CD8-positive, alpha-beta T cell (primary cell): ENCODE measurements at places on chromosomes 5 and 9.

DNA sequence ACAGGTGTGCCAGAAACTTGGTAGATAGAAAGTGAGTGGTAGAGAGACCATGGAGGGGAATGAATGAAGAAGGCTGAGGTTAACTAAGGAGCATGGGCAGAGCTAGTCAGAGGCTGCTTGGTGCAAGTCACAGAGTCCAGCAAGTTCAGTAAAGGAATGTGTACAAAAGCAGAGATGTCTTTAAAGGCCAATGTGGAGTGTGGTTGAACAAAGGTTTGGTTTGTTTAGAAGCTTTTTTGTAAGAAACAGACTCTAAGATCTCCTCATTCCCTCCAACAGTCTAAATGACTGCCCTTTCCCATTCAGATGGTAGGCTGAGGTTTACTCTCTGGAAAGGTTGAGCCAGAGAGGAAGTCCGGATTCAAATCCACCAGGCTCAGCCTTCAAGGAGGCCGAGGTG lies 84.2 kb downstream of the TNC start:
- no peak for DNase-seq

DNA sequence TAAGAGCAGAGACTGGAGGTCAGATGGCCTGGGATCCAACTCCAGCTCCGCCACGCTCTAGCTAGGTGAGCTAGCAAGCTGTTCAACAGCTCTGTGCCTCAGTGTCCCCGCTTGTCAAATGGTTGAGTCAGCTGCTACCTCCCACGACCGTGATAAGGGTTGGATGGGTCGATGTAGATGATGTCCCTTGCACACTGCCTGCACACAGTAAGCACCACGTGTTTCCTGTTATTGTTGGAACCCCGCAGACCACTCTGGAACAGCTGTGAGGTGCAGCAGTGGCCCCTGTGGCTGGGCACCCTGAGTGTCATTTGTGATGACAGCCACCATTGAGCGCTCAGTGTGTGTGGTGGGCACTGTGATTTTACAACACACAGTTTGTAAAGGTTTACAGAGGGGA lies 54.0 kb upstream of the CTSL start:
- no peak for DNase-seq

- no peak for DNase-seq
Measured at GRCh38 chr9:127535834-127536233, 76.2 kb upstream of the STXBP1 start.

DNA sequence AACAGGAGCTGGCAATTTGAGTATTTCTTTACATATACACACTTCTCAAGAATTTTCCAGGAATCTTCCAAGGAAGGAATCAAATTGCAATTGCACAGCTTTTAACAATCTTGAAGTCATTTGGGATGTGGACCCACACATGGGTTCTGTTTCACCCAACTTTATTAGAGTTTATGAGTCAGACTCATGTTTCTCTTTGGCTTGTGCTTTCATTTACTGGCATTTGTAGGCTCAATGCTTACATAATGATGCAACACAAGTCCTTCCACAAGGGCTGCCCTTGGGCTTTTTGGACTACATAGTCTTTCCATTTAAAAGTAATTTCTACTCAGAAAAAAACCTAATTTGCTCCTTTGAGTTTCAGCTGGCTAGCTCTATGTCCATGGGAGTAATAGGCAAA lies 4.6 kb upstream of the CDC37L1 start:
- no peak for DNase-seq

DNA sequence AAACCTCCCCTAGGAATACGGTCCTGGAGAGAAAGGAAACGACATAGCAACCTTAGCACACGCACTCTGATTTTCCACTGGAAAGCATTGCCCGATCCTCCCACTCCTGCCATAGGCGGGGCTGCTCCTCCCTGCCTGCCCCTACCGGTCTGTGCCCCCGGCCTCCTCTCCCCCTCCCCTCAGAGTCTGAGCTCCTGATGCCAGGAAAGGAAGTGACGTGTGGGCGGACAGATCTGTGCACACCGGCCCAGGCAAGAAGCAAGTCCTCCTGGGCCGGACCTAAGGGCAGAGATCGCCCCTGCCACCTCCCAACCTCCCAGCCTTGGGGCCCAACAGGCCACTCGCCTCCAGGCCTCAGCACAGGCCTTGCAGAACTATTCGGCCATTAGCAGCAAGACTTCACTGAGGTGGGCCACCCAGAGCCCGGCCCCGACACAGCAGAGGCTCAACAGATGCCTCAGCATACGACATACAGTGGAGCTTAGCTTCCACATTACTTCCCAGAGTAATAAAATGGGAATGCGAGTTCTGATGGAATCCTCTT lies 7.2 kb downstream of the NINJ1 start:
- peak; percentile 28 for DNase-seq

DNA sequence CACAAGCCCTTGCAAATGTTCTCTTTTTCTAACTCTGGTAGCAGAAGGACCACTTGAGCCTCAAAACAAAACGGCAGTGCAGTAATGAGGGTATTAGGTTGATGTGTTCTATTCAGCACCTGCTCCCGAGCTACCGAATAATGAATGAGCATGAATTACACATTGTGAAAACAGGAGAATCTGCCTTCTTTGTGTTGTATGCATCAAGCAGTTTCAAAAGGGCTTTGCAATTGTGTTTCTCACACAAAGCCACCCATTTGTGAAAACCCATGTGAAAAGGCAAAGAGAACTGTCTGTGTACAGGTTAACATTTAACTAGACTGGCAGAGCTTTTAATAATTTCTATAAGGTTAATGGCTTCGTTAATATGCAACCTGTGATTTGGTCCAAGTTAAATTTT lies 97.8 kb downstream of the STK32A start:
- DNase-seq: no peak

DNA sequence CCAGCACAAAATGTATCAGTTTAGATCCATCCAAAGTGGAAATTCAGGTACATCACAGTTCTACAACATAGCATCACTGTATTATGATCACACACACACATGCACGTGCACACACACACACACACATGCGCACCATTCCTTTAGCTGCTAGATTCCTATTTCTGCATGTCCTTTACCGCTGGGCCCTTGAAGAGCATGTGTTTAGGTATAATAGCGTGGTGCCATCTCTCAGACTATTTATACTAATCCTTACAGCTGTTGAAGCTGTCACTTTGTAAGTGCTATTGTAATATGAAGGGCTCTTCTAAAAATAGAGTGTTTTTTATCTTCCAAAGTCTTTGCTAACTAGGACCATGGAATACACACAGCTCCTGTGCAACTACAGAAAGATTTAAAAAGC lies 308.8 kb upstream of the TRPC7 start:
- no peak for DNase-seq

DNA sequence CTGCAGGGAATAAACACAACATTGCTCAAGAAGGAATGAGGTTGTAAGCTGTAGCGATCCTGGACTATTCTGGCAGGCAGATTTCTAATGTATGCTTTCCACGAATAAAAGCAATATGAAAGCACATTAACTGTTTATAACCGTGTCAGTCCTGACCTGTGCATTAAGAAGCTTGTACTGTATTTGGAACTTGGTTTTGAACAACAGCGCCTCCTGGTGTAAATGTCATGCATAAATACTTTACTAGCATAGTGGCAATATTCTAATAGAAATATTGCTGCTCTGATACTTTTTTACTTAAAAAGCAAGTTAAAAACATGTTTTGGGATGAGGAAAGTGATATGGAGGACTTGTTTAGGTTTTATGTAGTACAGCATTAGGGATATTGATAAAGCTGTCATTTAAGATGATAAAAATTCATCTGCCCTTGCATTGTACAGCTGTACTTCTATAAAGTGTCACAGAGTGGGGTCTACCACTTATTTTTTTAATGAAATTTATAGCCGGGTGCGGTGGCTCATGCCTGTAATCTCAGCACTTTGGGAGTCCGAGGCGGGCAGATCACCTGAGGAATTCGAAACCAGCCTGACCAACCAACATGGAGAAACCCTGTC lies 70.7 kb upstream of the GNE start:
- DNase-seq: no peak

- DNase-seq: no peak
Measured at GRCh38 chr9:98929895-98930341, 13.8 kb upstream of the COL15A1 start.
